ENCODE measurements at places on chromosomes 12 and 14. TPM values are rescaled to one million over a fixed set of nuclear protein-coding genes. Genes with fewer than 3 reads are reported as not detected.

Gene NEUROD4
- total RNA-seq, result not detected

Gene SMIM41
- total RNA-seq, result not detected

Gene IFNG-AS1
- total RNA-seq, result 1.2 TPM

Gene NANOG
- 0.59 TPM for total RNA-seq

Gene RNASE1
- not detected for total RNA-seq

GRCh38 chr12:122167356-122167925, 6.6 kb downstream of the IL31 start:
- DNase-seq, result no peak

GRCh38 chr12:15669256-15669948, 119.8 kb downstream of the EPS8 start:
- DNase-seq, result no peak

DNA sequence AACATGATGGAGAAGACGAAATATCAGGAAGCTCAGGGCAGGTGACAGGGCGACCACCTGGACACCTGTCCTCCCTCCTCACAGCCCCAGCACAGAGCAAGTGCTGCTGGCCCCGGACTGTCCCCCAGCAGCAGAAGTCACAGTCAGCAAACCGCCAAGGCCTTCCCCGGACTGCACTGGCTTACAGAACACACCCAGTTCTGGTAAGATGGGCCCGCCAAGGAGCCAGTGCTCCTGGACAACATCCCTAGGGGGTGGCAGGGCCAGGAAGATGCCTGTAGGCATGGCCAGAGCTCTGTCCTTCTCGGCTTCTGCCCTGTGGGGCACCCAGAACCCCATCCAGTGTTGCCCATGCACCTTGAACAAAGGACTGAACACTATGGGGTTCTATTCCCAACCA, 77.9 kb downstream of the BCL11B start:
- DNase-seq, result no peak

DNA sequence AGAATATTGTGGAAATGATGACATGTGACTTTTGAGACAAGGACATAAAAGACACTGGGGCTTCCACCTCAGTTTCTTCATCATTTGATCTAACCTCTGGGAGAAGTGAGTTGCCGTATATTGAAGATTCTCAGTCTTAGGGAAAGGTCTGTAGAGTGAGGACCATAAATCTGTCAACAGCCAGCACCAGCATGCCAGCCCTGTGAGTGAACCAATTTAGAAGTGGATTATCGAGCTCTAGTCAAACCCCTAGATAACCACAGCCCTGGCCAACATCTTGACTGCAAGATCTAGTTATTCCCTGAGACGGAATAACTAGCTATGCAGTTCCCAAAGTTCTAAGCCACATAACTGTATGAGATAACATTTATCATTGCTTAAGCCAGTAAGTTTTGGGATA, 108.8 kb upstream of the PTPRR start:
- DNase-seq, result no peak

Data from T-cell (primary cell).